ENCODE measurements at places on chromosomes 16 and 17.

DNA sequence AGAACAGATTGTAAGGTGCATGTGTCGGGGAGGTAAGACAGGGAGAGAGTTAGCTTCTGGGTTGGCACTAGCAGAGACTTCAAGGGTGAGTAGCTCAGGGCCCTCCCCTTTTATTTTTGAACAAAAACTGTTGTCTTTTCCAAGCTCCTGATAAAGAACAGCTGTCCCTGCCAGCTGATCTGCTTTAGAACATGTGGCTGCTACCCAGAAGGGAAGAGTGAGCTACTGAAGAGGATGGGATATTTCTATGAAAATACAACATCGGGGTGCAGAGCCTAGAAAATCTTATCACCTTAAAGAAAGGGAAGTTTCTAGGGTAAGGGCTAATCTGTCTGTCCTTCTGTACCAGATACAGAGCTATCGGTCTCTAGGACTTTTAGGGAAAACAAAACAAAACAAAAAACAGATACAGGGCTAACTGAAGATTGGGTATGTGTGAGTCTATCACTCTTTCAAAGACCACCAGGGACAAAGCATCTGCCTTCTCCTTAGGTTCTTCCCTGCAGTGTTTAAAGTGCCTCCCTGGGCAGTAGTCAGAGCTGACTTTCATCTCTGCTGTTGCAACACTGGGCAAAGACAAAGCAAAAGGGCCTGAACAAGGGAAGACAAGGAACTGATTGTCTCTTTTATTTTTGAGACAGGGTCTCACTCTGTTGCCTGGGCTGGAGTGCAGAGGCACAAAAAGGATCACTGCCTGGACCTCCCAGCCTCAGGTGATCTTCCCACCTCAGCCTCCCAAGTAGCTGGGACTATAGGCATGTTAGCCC lies 5.0 kb upstream of the DHRS13 start:
- no peak for DNase-seq

DNA sequence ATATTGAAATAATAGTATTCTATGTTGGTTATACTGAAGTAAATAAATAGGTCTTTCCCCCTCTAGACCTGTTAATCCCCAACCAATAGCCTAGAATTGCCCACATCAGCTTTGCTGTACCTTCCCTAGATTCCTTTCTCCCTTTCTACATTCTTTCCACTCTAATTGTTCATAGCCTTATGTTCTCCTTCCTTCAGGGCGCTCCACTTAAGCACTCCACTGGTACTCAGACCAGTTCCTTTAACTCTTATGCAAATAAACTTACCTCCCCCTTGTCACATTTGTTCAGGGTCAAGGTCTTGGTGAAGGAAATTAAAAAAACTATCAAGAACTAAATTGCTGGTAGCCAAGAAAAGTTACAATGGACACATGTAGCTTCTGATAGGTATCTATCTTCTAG lies 294.8 kb downstream of the UTP18 start:
- DNase-seq = no peak

GRCh38 chr17:4098521-4099209 lies 44.2 kb downstream of the ZZEF1 start:
- no peak for DNase-seq

- DNase-seq = peak; percentile 35
Measured at GRCh38 chr17:48543854-48544348, 1.0 kb downstream of the HOXB2 start.
